Calu3 (cell line): ENCODE measurements at places on chromosomes 6 and 20. TPM values are rescaled to one million over a fixed set of nuclear protein-coding genes. Genes with fewer than 3 reads are reported as not detected.
A peak's percentile ranks its signal among the peaks of the same experiment; 100 is the strongest.

DNA sequence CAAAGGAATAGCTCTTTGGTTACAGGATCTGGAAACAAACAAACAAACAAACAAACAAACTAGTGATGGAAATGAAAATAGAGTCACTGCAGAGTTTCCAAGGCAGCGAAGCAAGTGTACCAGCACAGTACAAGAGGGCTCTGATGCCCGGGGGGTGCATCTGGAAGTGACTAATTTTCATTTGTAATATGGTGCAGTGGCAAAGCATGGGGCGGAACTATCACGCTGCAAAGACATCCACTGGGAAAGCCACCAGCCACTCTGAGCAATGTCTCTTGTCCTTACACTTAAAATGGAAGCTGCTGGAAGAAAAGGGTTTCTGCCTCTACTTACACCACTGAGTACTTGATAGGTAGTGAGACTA lies 44.4 kb upstream of the NEDD9 start:
- no peak for DNase-seq

SMLR1 gene
- total RNA-seq, result not detected in 2 replicates

FAM209B gene
- not detected in 2 replicates for total RNA-seq

TMEM170B gene
- total RNA-seq, result 1.9 and 2.2 TPM in 2 replicates

DLGAP4 gene
- 66.4 and 74.7 TPM in 2 replicates for total RNA-seq

MAP1LC3A gene
- total RNA-seq, result 0.78 and 0.95 TPM in 2 replicates

DNA sequence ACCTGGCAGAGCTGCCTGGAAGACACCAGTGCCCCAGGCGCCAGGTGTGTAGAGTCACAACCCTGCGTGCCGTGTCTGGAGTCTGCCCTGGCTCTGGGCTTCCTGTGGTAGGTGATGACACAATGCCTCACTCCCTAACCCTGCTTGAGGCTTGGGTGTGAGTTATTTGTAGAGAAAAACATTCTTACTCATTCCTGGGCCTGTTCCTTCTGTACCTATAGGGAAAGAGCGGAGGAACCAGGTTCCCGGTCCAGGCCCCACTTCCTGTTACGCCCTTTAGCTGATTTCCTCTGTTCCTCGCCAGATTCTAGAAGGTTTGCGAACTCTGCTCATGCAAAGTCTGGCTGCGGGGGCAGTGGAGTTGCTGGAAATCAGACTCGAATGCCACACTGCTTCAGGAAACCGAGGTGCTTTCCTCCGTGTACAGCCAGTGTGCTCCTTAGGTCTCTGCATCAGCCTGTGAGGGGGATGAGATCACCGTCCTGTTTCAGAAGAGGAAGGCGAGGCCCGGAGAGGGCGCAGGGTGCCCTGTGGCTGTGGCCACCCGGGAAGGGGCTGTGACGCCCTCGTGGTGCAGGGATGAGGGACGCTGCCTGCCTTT lies 67.1 kb upstream of the DUSP22 start:
- no peak for DNase-seq

DNA sequence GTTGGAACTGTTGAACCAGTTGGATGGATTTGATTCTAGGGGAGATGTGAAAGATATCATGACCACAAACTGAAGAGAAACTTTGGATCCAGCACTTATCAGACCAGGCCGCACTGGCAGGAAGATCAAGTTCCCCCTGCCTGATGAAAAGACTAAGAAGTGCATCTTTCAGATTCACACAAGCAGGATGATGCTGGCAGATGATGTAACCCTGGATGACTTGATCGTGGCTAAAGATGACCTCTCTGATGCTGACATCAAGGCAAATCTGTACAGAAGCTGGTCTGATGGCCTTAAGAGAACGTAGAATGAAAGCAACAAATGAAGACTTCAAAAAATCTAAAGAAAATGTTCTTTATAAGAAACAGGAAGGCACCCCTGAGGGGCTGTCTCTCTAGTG lies 72.8 kb upstream of the CDYL start:
- DNase-seq, result no peak

GRCh38 chr6:70954750-70955149 lies 2.1 kb downstream of the B3GAT2 start:
- DNase-seq, result no peak

DNA sequence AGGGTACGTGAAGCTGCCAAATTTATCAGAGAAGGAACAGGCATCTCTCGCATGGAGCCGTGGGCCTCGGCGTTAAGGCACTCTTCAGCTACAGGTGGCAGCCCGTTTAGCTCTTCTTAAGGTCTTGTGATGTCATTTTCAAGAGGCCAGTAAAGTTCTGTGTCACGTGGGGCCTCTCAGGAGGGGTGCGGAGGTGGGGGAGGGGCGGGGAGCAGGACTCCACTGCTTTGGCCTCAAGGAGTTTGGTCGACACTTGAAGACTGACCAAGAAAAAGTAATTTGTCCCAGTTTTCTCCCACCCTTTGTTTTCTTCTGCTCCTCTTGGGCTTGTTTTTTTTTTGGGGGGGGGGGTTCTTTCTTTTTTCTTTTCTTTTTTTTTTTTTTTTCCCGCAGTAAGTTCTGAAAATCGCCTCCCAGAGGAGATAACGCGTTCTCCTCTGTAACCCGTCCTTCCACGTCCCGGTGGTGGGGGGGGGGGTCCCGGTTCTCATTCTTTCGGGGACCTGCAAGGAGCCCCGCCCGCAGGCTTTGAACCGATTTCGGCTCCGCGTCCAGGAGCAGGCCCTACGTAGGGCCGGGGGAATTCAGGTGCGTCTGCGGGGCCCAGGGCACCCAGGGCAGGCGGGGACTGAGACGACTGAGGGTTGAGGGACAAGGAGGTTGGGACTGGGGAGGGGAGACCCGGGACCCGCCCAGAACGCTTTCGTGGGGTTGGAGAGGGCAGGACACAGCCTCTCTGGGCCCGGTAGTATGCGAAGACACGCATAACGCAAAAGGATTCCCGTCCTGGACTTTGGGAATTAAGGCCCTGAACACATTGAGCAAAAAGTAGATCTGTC lies 26.0 kb downstream of the GPX6 start:
- DNase-seq, result no peak

- no peak for DNase-seq
These were observed 13.0 kb downstream of the UQCC2 start for GRCh38 chr6:33698494-33698893.

GRCh38 chr6:52133324-52133723 lies 45.9 kb upstream of the PKHD1 start:
- DNase-seq, result no peak

- no peak for DNase-seq
These were observed 144.2 kb upstream of the CENPW start for GRCh38 chr6:126195625-126196236.

GRCh38 chr20:40949346-40949745 lies 79.3 kb upstream of the TOP1 start:
- DNase-seq, result no peak

DNA sequence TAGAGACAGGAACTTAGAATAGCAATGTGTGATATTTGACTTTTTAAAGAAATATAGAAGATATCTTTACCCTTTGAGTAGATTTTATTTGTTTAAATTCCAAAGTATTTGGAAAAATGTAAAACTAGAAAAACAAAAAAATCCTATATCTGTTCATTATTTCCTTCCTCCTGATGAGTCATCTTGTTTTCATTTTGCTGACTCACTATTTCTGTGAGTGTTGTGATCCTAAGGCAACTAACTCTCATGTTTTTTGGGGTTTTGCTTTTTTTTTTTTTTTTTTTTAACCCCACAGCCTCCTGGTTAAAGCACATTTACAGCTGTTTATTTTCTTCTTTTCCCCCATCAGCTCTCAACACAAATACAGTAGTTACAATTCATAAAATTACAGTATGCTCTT lies 37.8 kb upstream of the THEMIS start:
- DNase-seq, result no peak

DNA sequence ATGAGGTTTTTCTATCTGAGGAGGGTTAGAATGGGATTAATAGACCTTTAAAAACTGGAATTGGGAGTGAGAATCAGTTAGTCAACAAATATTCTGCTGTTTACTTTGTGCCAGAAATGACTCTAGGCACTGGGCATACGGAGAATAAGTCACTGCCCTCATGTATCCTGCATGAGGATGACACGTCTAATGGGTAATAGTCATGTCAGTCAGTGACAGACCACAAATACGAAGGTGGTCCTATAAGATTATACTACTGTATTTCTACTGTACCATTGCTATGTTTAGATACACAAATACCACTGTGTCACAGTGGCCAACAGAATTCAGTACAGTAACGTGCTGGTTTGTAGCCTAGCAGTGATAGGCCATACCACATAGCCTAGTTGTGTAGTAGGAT lies 30.7 kb downstream of the ZFAND3 start:
- DNase-seq, result no peak

DNA sequence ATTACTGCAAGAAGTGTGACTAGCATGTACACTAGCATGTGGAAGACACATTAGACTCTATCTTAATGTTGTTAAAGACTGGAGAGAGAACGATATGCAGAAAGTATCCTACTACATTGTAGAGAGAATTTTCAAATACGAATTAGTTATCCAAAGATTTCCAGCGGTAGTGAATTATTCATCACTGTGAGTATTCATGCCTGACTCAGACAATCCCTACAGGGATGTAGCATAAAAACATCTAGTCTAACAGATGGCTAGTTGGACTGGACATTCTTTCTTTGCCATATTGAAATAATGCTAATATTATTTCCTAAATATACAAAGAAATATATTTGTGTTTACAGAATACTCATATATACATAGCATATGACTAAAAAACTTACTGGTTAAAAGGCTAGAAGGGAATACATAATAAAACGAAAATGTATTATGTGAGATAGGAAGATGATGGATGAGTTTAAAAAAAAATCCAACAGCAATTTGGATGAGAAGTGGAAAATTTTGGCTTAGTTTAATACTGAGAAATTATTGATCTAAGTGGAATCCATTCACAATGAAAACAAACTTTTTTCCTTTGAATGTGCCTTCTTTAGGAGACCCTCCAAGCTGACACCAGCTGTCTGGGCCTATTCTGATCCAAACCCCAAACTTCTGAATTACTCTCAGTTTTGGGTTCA lies 580.7 kb downstream of the RFPL4B start:
- DNase-seq, result no peak

DNA sequence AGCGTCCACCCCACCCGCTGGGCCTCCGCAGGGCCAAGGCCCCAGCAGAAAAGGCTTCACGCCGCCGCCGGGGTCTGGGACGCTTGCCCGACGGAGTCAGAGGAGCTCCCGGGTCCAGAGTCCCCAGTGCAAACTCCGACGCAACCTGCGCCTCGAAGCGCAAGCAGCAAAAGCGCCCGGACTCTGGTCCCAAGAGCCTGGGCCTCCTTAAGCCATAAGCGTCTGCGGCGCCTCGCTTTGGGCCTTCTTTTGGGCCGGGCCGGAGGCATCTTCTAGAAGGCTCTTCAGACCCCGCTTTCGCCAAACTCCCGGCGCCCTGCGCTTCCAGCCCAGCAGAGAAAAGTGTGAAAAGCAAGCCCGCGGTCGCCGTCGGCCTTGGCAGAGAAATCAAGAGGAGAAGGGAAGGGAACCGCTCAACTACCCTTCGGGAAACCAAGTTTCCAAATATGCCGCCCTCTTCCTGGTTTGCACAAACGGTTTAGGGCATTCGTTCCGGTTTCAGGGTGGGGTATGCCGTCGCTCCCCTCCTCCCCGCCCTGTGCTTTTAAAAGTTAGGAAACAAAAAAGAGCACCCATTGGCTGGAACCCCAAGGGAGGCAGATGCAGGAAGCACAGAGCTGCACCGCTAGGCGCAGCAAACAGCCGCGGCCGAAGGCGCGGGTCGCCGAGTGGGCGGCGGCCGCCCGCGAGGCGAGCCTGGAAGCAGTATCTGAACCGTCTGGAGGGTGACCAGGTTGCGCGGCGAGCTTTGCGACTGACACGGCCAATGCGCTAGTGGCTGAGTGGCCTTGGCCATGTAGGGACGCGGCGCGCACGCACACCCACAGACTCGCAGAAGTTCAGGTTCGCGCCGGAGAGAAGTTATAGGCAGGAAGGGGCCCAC lies 1.2 kb downstream of the TBX18 start:
- DNase-seq, result peak; percentile 81

DNA sequence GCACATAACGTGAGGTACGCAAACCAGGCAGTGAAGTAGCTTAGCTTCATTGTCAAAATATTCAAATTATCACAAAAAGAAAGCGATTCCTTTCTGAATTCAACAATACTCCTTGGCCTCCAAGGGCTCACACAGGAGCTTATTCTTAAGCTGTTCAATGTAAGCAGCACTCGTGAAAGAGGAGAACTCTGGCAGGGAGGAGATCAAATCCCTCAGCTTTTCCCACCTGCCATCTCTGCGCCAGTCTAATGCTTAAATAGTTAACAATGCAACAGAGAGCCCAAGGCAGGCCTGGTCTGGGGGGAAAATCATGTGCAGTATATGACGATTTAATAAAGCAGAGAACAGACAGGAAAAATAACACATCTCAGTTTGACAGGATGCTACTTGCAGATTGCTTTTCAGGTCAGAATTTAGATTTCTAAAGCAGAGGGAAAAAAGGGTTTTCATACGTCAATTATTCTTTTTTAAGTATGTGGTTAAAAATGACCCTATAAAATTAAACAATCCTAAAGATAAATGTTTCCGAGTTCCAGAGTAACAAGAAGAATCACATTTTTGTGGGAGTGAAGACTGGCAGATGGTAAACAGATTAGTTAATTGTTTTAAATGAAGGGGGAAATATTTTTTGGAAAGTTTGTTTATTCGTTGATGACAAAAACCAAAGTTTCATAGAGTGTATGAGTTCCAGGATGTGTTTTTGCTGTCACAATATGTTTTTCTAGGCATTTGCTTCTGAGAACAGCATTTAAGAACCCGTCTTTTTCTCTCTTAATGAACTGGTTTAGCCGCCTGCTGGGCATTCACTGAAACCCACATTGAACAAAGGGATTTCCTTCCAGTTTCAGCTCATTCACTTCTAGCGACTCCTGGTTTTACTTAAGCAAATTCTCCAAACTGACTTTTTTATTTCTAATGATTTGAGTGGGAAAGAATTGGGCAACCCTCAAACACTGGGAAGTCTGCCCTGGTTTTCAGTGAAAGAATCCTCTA lies 45.9 kb downstream of the PLAGL1 start:
- no peak for DNase-seq

GRCh38 chr20:18481596-18481995 lies 14.4 kb downstream of the POLR3F start:
- no peak for DNase-seq

GRCh38 chr6:40164345-40164755 lies 230.1 kb upstream of the MOCS1 start:
- no peak for DNase-seq

GRCh38 chr6:116073765-116074440 lies 13.2 kb upstream of the FRK start:
- no peak for DNase-seq

RGS17 gene
- 0.64 and 0.78 TPM in 2 replicates for total RNA-seq

GRCh38 chr20:62136283-62137091 lies 6.7 kb downstream of the PSMA7 start:
- peak; percentile 83 for DNase-seq

EFCAB8 gene
- 1.1 and 2.5 TPM in 2 replicates for total RNA-seq
